ENCODE measurements at places on chromosomes 12 and 14. TPM values are rescaled to one million over a fixed set of nuclear protein-coding genes. Genes with fewer than 3 reads are reported as not detected.

The BEGAIN gene
- 0.23 TPM for total RNA-seq

The MYH6 gene
- not detected for total RNA-seq

The AJUBA gene
- 2.1 TPM for total RNA-seq

The NAV3 gene
- not detected for total RNA-seq

The SLC6A12 gene
- total RNA-seq: not detected

The PTPRO gene
- total RNA-seq: 8.8 TPM

The TRIM9 gene
- 1.3 TPM for total RNA-seq

The TTLL5 gene
- 19.2 TPM for total RNA-seq

The FAM90A1 gene
- total RNA-seq: not detected

The FITM1 gene
- total RNA-seq: 3.2 TPM

The HNF1A gene
- total RNA-seq: not detected

The GLIPR1L1 gene
- not detected for total RNA-seq

The LRP1-AS gene
- total RNA-seq: not detected

The PRR4 gene
- total RNA-seq: 3.5 TPM

The SPIC gene
- not detected for total RNA-seq

The WNT5B gene
- 0.20 TPM for total RNA-seq

The KCNJ8 gene
- total RNA-seq: 0.41 TPM

The LUM gene
- total RNA-seq: 0.46 TPM

The KLRD1 gene
- total RNA-seq: 21.2 TPM

The RNASE3 gene
- total RNA-seq: not detected

The SPX gene
- total RNA-seq: 0.30 TPM

The PRKD1 gene
- 0.28 TPM for total RNA-seq

The TAS2R30 gene
- total RNA-seq: 8.4 TPM

The TAS2R10 gene
- total RNA-seq: 1.2 TPM

The APOF gene
- not detected for total RNA-seq
